ENCODE measurements at places on chromosomes 7 and 10.

DNA sequence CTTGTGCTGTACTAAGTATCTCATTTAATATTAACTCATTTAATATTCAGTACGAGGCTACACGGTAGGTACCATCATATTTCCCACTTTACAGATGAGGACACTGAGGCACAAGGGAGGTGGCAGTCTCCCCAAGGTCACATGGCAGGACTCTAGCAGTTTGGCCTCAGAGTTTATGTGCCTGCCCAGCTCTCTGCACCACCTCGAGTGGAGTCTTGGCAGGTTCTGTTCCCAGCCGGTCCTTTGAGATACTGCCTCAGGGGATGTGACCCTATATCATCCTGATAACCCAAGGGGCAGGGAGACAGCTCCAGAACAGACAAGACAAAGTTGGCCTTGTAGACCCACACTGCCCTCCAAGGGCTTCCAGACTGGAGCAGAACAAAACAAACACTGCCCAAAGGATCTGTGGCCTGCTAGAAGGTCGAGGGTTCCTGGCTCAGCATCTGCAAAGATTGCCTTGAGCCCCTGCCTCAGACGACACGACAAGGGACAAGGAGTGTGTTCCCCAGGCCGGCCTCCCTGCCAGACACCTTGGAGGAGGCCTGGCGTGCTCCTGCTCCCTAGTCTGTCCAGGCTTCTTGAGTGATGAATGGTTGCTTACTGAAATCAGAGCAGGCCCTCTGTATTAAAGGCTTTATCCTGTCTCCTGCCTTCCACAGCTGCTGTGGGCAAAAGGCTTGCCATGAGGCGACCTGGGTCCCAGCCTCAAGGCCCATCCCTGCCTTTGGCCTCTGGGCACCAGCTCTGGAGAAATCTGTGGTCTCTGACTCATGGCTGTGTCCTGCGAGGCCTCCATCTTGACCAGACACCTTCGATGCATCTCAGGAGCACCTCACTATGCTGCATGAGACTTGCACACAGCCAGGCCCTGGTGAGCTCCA, 3.9 kb upstream of the PWWP2B start:
- DNase-seq: peak; percentile 27

GRCh38 chr10:80261316-80262030, 28.0 kb downstream of the MAT1A start:
- no peak for DNase-seq

GRCh38 chr10:26802527-26802926, 58.2 kb downstream of the ABI1 start:
- no peak for DNase-seq

GRCh38 chr7:158382363-158383254, 205.0 kb downstream of the PTPRN2 start:
- DNase-seq: no peak

- no peak for DNase-seq
Measured at GRCh38 chr10:6583447-6583846, 3.4 kb upstream of the PRKCQ start.

DNA sequence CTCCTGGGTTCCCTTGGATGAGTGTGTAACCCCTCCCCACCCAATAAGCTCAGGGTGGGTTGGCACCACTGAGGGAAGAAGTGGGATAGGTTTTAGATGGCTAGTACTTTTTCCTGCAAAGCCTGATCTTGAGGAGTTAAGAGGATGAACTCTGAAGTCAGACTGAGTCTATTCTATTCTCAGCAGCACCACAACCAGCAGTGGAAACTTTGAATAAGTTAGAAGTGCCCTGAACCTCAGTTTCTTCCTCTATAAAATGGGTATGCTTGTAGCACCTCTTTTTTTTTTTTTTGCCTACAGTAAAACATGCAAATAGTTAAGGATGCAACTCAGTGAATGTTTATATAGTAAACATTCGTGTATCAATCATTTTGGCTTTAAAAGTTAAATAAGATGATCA, 7.1 kb downstream of the NKX2-3 start:
- DNase-seq: no peak

DNA sequence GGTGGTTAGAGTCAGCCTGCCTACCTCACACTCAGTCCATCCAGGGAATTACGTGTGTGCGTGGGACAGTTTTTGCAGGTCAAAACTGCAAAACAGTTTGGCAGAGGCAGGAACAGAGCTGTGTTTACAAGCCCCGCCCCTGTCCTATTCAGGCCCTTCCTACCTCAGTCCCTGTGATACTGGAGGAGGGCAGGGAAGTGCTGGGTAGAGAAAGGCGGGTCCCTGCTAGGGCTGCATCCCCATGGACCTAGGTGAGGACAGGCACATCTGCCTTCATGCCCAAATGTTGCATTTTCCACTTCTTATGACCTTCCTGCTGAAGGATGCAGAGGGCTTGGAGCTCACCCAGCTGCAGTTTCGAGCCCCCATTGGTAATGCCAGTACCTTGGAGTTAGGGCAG, 25.1 kb downstream of the SBDS start:
- no peak for DNase-seq

DNA sequence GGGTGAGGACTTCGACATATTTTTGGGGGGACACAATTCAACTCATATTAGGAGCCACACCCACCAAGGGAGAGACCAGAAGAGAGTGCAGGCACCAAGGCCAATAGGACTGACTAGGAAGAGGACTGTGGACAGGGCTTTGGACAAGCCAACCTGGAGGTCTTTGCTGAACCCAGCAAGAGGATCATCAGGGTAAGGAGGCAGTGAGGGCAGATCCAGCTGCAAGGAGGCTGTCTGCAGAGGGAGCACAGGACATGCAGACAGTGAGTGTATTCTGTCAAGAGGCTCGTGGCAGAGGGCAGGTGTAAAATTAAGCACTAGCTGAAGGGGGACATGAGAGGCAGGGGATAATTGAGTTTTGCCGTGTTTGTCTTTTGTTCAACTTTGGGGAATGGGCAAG, 83.4 kb upstream of the MGMT start:
- no peak for DNase-seq

DNA sequence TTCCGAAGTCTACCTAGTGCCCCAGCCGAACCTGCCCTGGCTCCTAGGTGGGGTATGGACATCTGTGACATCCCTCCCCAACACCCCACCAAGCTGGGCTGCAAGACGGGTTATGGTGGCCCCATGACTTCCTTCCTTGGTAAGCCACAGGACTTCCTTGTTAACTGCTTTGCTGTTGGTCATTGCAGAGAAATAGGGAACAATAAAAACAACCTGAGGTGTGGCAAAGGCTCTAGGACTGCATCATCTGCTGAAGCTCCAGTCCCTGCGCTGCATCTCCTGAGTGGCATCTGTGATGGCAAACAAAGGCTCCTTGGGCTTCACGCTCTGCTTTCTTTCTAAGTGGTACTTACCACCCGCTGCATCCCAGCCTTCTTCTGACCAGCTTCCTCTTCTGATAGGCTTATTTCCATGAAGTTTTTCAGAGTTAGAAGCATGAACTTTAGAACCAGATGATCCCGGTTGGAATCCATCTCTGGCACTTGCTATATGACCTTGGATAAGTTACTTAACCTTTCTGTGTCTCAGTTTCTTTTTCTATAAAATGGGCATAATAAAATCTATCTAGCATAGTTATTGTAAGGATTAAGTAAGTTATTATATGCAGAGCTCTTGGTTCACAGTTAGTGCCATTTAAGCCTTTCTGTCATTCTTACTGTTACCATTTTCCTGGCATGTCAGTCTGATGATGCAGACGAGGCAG, 216.8 kb downstream of the RPS24 start:
- no peak for DNase-seq

DNA sequence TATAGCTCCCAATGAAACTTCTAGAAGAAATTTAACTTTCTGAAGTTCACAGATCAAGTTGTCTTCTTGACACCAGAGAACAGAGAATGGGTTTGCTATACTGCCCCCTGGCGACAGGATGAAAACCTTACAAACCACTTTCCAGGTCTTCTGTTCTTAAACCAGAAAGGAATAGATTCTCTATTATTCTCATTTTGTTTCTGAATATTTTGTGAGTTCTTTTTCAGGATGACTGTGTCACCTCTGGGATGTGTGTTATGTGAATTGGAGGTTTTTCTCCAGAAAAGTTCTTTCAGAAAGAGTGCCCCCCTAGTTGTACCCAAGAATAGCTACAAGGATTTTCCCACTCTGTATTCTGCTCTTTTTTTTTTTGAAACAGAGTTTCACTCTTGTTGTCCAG, 6.3 kb downstream of the IFT22 start:
- peak; percentile 40 for DNase-seq

All from fibroblast of villous mesenchyme (primary cell).